ENCODE measurements at places on chromosomes 16 and 17.
A peak's percentile ranks its signal among the peaks of the same experiment; 100 is the strongest.

DNA sequence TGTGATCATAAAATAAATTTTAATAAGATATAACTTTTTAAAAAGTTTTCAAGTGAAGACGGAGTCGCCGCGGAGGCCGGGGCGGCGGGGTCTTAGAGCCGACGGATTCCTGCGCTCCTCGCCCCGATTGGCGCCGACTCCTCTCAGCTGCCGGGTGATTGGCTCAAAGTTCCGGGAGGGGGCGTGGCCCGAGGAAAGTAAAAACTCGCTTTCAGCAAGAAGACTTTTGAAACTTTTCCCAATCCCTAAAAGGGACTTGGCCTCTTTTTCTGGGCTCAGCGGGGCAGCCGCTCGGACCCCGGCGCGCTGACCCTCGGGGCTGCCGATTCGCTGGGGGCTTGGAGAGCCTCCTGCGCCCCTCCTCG, at the start of gene FOXC2:
FOXC2 (plus strand) TSS at position 229 of the 365 bp plus-strand sequence. CDS start 507 bp downstream, outside the sequence.
- peak; percentile 68 for ATAC-seq

DNA sequence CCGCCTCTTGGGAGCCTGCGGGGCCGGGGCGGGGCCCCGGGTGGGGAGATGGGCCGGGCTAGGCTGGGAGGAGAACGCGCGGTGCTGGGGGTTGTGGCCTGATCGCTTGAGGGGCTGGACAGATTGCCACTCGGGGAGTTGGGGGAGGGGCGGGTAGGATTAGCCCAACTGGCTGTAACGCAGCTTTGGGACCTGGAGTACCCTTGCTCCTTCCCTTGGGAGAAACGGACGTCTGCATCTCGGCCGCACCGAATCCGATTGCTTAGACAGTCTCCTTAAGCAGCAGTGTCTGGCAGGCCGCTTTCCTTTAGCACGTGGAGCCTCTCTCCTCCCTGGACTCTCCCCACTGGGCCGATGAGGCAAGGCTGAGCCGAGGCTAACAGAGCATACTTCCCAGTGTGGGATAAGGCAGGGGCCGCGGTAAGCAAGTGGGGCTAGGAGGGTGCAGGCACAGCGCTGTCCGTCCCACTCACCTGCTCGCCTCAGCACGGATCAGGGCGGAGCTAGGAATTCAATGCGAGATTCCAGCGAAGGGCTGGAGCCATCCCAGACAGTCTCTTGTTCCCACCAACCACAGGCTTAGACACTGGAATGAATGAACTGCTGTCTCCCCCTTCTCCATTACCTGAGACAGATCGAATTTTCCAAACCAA, 540 bp upstream of the ACLY start:
- peak; percentile 67 for ATAC-seq

- ATAC-seq, result no peak
These were observed 2.7 kb downstream of the GCGR start for GRCh38 chr17:81806461-81807209.

- ATAC-seq, result no peak
These were observed 164.0 kb downstream of the MAP2K6 start for GRCh38 chr17:69578385-69578936.

DNA sequence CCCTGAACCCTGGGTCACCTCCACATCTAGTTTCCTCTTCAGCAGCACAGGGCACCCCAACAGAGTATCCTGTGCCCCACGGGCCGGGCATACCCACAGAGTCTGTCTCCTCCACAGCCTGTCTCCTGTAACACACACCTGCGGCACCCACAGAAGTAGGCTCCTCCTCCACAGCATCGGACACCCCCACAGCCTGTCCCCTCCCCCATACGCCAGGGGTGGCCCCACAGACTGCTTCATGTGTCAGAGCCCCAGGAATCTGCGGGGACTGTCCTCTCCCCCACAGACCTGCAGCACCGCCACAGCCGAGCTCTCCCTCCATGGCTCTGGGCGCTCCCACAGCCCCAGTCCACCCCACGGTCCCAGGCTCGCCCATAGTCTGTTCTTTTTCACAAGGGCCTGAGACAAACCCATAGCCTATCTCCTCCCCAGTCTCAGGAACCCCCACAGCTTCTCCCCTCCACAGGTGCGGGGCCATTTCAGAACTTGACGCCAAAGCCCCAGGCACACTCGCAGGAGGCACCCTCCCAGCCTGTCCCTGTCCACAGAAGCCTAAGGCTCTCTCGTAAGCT, 1.4 kb downstream of the KIAA0753 start:
- no peak for ATAC-seq

GRCh38 chr17:64081802-64082799, 47.8 kb downstream of the ERN1 start:
- ATAC-seq, result peak; percentile 34

- no peak for ATAC-seq
These were observed 212.5 kb upstream of the CPHXL start for GRCh38 chr16:75938818-75939217.

DNA sequence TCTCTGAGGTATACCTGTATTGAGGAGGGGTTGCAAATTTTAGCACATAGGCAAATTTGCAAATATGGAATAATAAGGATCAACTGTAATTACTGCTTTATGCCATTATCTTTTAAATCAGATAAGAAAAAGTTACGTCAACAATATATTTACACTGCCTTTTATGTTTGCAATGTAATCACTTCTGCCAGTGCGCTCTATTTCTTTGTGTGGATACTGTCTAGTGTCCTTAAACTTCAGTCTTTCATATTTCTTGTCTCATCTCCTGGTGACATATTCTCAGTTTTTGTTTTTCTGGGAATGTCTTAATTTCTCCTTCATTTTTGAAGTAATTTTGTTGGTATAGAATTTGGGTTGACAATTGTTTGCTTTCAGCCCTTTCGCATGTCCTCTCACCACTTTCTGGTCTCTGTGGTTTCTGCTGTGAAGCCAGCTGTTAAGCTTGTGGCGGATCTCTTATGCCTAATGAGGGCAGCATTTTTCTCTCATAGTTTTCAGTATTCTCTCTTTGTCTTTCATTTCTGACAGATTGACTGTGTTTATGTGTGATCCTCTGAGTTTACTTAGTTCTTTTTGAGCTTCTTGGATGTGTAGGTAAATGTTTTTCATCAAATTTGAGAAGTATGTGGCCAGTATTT, 37.6 kb upstream of the ABCC11 start:
- no peak for ATAC-seq

- no peak for ATAC-seq
These were observed 515 bp downstream of the CBFA2T3 start for GRCh38 chr16:88976366-88977017.

DNA sequence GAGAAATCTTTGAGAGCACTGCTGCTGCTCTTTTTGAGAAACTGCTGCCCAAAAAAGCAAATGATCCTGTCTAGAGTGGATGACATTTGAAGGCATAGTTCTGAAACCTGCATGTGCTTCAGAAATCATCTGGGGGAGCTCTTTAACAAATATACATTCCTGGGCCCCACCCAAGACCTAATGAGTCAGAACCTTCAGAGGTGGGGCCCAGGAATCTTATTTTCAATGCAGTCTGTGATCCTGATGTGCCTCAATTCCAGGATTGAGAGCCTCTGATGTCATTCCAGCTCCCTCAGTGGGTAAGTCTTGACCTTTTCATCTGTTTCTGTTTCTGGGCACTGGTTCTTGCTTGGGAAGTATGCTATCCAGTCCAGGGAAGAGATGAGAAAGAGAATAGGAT, 42.3 kb downstream of the HNF1B start:
- ATAC-seq, result no peak

DNA sequence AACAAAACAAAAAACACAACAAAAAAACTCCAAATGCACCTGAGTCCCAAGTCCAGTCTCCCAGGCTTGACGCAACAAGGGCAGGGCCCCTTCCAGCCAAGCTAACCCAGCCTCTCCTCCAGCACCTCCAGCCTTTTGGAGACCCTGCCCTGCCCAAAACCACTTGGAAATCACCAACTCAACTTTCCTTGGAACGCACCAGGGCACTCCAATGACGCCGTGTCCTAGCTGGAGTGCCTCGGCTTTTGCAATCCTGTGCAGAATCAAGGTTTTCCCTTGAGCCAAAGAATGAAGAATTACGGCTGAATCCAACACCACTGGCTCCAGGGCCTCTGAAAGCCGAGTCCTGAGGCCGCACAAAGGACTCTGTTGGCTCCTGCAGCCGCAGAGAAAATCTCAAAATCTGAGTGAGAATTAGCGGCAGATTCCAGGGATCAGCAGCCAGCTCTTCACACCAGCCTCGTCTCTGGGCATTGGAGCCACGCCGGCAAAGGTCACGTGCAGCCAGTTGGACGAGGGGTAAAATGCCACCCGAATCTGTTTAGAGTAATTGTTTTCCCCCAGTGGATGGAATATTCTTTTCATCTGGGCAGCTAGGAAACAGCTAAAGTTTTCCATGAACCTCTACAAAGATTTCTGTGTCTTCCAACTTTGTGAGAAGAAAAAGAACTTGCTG, 9.7 kb upstream of the BAIAP2 start:
- peak; percentile 16 for ATAC-seq

- no peak for ATAC-seq
These were observed 47.7 kb downstream of the CMIP start for GRCh38 chr16:81492311-81492761.

- ATAC-seq, result no peak
These were observed 1.5 kb downstream of the FLCN start for GRCh38 chr17:17235212-17236174.

Data from gastroesophageal sphincter (tissue), 4 donors.